ENCODE measurements at places on chromosomes 4 and X.
A peak's percentile ranks its signal among the peaks of the same experiment; 100 is the strongest.

- peak; percentile 51 for DNase-seq
These were observed 71.2 kb downstream of the SUPT20HL2 start for GRCh38 chrX:24242649-24243175.

DNA sequence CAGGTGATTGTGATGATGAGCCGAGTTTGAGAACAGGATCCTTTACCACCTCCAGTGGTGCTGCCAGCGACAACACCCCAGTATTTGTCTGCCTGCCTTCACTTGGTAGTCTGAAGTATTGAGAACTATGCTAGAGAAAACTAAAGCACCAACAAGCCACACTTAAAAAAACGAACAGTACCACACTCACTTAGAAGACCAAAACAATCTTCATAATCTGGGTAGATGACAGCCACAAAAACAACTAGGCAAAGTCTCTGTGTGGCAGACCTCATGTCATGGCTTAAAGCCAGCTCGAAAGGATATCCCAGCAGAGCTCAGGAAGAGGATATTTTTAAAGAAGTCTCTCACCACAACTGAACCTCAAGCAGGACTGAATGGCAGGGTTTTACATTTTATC is 236.0 kb downstream of the GPC3 start:
- no peak for DNase-seq

DNA sequence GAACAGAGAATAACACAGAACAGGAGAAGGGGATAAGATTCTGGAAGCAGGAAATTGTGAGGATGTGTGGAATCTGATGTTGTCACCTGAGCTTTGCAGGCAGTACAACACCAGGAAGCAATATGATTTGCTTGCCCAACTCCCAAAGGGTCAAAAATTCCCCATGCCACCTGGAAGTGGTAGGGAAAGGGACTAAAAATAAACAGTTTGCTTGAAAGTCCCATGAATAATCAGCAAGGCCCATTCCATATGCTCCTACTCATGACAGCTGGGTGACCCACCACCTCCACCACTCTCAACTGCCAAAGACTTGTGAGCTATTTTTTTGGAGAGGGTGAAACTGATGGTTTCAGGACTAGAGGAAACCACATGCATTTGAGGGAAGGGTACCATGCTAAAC is 168.4 kb downstream of the KCNIP4 start:
- DNase-seq: no peak

DNA sequence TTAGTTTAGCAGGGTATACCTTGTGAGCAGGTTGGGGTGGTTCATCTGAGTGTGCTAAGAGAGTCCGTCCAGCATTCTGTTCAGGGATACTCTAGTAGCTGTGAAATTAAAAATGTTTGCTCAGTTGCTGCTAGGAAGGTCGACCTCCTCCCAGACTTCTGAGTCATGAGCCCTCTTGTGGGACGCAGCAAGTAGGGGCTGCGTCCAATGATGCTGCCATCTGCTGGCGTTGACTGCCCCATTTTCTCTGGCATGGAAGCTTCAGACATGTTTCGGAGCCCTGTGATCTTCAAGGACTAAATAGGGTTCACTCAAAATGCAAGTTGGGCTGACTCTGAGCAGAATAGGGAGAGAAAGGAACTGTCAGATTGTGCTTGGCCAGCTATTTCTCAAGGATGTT is 201.0 kb upstream of the ARSJ start:
- peak; percentile 48 for DNase-seq

- peak; percentile 75 for DNase-seq
These were observed 19.1 kb downstream of the HAUS3 start for GRCh38 chr4:2222838-2223237.

DNA sequence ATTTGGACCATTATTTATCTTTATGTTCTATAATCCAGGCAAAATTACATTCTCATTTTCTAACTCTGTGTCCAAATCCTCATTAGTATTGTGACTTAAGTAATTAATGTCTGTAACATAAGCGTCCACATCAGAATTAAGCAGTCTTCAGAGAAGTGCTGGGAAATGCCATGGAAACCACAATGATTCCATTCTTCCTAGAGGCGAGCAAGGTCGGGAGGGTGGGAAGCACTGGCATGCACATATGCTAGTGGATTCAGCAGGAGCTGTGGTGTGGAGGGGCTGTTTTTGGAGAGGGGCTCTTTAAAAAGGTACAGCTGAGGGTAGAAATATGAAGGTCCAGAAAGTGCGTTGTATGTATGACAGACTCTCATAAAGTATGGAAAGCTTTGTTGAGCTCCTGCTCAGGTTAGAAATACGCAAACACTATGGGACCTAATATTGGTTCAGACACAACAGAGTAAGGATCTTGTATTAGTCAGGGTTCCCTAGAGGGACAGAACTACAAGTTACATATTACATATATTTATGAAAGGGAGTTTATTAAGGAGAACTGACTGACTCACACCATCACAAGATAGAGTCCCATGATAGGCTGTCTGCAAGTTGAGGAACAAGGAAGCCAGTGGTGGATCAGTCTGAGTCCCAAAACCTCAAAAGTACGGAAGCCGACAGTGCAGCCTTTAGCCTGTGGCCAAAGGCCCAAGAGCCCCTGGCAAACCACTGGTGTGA is 61.5 kb downstream of the GLRA2 start:
- DNase-seq: no peak

DNA sequence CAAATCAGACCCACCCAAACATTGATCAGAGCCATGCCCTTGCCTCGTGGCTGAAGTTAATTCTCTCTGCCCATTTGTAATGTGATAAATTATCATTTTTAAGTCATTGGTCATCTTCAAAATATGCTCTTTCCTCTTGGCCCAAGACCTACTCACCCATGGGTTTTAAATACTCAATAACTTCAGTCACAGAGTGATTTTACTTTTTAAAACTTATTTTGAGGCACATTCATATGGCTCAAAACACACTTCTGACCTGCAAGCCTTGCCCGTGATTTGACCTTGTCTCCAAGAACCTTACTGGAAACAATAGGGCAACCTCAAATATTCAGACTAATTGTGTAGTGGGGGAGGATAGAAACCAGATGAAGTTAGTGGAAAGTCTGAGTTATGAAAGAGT is 176.2 kb upstream of the LNX1 start:
- DNase-seq: no peak

DNA sequence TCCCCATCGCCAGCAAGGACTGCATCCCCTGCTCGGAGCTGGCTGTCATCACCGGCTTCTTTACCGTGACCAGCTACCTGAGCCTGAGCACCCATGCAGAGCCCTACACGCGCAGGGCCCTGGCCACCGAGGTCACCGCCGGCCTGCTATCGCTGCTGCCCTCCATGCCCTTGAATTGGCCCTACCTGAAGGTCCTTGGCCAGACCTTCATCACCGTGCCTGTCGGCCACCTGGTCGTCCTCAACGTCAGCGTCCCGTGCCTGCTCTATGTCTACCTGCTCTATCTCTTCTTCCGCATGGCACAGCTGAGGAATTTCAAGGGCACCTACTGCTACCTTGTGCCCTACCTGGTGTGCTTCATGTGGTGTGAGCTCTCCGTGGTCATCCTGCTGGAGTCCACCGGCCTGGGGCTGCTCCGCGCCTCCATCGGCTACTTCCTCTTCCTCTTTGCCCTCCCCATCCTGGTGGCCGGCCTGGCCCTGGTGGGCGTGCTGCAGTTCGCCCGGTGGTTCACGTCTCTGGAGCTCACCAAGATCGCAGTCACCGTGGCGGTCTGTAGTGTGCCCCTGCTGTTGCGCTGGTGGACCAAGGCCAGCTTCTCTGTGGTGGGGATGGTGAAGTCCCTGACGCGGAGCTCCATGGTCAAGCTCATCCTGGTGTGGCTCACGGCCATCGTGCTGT is 31.5 kb downstream of the WFS1 start:
- no peak for DNase-seq

- DNase-seq: no peak
These were observed 575.3 kb upstream of the MAGEB2 start for GRCh38 chrX:29640106-29640505.

DNA sequence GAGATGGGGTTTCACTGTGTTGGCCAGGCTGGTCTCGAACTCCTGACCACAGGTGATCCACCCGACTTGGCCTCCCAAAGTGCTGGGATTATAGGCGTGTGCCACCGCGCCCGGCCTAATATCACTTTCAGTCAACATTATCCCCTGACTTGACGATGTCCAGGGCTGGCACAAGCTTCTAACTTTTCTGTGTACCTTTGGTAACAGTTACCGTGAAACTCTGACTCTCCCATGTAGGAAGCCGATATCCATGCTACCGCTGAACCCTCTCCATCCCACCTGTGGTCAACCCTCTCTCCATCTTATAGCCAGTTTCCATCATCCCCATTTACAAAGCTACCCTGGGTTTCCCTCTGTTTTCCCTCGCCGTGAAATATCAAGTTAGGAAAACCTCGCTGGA is 77.5 kb downstream of the CRLF2 start:
- no peak for DNase-seq

GRCh38 chr4:76850010-76850441 is 47.9 kb downstream of the SOWAHB start:
- no peak for DNase-seq

DNA sequence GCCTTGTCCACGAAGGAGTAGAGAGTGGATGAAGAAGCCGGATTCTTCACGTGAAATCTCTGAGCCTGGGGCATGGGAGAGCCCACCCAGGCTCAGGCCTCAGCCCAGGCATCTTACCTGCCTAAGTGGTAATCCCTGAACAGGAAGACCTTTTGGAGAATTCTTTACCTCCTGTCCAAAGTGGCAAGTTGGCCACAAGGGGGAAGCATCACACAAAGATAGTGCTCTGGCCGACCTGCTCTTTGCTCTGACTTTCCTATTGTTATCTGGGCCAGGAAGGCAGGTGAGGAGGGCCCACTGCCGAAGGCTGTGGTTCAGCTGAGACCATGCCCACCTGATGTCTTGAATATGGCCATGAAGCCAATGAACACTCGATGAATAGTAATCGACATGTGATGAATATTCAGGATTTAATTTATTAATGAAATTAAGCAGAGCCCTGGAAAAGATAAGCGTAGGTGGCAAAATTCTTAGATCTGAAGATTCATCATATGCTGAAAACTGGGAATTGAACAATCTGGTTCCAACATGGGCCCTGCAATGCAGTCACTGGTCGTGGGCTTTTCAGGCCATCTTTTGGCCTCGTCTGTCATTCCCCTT is 93.8 kb downstream of the PDGFRA start:
- DNase-seq: peak; percentile 79

- DNase-seq: no peak
These were observed 13.5 kb downstream of the PRKX start for GRCh38 chrX:3699821-3700381.

GRCh38 chr4:1597021-1597931 is 86.8 kb downstream of the FAM53A start:
- no peak for DNase-seq

DNA sequence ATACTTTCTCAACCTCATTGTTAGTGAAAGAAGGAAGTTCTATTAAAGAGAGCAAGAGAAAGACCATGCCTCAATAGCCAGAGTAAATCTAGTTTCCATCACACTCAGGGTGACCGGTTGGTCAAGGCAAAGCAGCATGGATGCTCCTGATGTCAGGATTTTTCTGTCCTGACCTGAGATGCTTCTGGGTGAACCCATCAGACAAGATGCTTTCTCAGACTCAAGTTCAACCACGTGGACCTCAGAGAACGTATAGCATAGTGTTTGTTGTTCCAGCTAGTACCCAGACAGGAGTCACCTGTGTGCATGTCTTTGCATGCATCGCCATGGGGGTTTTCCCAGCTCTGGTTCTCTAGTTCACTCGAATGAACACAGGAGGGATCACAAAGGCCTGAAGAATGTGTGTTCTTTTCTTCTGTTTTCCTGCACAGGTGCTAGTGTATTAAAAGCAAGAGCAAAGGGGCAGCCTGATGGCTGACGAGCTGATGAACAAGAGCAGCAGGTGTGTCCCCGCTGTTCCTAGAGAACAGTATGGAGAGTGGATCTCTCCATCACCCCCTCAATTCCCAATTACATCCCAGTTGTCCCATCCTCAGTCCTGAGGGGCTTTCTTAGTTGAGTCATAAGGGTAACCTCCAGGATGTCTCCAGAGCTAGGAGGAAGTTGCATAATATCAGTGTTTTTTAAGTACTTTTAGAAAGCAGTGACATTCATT is 110.5 kb upstream of the ENPP6 start:
- DNase-seq: no peak
